Upper lobe of left lung (tissue), 6 donors: ENCODE measurements at places on chromosomes 6 and 20. TPM values are rescaled to one million over a fixed set of nuclear protein-coding genes. Genes with fewer than 3 reads are reported as not detected.
A peak's percentile ranks its signal among the peaks of the same experiment; 100 is the strongest.

NOL4L gene
- 16.8 TPM for total RNA-seq

BPIFA2 gene
- not detected for total RNA-seq

SOX18 gene
- 138 TPM for total RNA-seq

ALDH8A1 gene
- total RNA-seq, result not detected

SLC22A2 gene
- not detected for total RNA-seq

FLRT3 gene
- total RNA-seq, result 19.9 TPM

GRCh38 chr20:43996240-43996930 lies 81.7 kb downstream of the TOX2 start:
- H3K36me3 ChIP-seq, result no peaks in the 10 kb centered on the region
- no peaks in the 10 kb centered on the region for H3K27me3 ChIP-seq
- no peaks in the 10 kb centered on the region for H3K4me1 ChIP-seq

DNA sequence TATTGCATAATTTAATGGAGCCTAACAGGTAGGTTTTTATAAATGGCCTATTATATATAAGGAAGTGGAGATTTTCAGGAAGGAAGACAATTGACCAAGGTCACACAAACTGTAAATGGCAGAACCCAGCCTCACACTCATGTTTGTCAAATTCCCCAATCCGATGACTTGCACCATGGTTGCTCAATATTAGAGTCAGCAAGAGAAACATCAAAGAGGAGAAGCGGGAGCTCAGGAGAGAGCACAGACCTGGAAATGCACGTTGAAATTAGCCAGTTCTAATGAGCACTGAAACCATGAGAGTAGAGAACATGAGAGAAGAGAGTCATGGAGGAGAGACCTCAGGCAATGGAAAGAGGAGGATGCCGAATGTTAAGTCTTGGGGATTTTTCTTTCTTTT lies 13.5 kb upstream of the MLIP start:
- H3K4me3 ChIP-seq, result no peak overlapping the region
- no peaks in the 10 kb centered on the region for H3K27me3 ChIP-seq
- H3K36me3 ChIP-seq, result no peaks in the 10 kb centered on the region
- DNase-seq, result no peak
- H3K4me1 ChIP-seq, result no peaks in the 10 kb centered on the region

DNA sequence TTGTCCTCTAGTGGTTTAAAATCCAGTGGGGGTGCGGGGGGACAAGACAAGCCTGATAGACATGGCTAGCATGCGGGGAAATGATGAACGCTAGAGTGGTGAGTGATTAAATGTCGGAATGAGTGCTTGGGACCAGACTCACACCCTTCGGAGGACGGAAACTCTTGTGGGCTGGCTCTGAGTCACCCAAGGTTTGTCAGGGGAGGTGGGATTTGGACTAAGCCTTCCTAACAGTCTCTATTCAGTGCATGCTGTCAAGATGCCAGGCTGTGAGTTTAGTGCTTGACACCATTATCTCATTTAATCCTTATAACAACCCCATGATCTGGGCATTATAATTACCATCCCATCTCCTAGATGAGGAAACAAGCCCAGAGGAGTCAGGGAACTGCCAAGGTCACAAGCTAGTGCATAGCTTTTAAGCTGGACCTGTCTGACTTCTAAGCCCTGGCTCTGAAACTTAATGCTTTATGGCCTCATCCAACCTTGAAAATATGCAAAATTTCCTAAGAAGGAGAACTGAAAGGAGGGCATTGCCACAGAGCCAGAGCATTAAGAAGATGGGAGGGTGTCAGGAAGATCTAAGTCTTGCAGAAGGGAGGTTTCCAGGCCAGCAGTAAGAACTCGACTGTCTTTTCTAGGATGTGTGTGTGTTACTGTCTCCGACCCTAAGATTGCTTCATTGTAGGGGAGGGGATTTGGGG lies 168.7 kb upstream of the LRFN2 start:
- no peaks in the 10 kb centered on the region for H3K4me1 ChIP-seq
- DNase-seq, result no peak
- H3K27me3 ChIP-seq, result no peaks in the 10 kb centered on the region
- H3K4me3 ChIP-seq, result no peak overlapping the region
- H3K36me3 ChIP-seq, result no peaks in the 10 kb centered on the region

DNA sequence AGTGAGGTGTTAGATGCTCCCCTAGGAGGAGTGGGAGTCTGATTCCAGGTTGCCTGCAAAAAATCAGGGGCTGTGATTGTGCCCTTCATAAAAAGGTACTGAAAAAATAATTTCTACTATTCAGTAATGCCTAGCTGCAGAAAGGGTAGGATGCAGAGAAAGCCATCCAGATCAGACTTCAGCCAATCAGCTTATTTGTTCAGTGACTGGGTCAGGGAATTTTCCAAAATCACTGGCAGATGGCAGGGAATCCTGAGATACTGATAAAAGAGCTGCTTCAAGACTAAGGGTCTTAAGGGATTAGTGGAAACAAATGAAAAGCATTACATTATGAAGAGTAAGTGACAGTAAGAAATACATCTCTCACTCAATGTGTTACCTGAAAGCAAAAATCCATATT lies 42.8 kb upstream of the MTRF1L start:
- no peak overlapping the region for H3K27ac ChIP-seq
- H3K4me1 ChIP-seq, result no peaks in the 10 kb centered on the region
- no peak for DNase-seq
- H3K36me3 ChIP-seq, result no peaks in the 10 kb centered on the region

DNA sequence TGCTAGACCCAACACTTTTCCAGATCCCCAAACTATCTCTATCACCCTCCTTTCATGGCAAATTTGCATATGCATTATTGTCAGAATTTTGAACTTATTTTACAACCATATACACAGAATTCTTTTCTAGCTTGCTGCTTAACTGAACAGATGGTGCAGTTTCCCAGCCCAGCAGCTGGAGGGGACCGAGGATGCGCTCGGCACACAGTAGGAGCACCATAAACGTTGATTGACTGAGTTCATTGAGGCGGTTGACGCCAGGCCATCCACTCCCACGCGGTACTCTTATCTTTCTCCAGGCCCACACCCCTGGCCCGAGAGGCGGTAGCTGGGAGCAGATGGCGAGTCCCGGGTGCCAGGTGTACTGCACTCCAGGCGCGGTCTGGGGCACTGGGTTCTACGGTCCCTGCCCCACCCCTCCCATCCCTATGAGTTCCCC lies 6.8 kb upstream of the SOX4 start:
- peak overlapping the region; percentile 74 for H3K4me3 ChIP-seq

DNA sequence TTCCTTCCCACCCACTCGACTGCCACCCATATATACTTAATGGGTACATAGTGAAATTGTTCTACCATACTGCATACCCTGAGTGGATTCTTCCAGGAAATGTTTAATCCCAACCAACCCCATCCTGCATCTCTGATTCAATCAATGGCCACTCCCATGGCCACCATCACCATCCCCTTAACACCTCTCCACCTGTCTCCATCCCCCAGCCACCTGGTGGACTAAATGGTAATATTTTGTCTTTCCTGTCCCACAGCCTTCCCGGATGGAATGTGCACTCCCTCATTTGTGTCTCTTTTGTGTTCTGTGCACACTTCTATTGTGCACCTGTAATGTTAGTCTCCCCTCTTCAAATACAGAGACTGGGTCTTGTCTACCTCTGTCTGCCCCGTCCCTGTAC lies 259.9 kb downstream of the ALDH8A1 start:
- DNase-seq, result no peak
- H3K4me3 ChIP-seq, result no peak overlapping the region
- no peaks in the 10 kb centered on the region for H3K27me3 ChIP-seq
- H3K27ac ChIP-seq, result no peak overlapping the region
- no peaks in the 10 kb centered on the region for H3K36me3 ChIP-seq
- H3K4me1 ChIP-seq, result no peaks in the 10 kb centered on the region

DNA sequence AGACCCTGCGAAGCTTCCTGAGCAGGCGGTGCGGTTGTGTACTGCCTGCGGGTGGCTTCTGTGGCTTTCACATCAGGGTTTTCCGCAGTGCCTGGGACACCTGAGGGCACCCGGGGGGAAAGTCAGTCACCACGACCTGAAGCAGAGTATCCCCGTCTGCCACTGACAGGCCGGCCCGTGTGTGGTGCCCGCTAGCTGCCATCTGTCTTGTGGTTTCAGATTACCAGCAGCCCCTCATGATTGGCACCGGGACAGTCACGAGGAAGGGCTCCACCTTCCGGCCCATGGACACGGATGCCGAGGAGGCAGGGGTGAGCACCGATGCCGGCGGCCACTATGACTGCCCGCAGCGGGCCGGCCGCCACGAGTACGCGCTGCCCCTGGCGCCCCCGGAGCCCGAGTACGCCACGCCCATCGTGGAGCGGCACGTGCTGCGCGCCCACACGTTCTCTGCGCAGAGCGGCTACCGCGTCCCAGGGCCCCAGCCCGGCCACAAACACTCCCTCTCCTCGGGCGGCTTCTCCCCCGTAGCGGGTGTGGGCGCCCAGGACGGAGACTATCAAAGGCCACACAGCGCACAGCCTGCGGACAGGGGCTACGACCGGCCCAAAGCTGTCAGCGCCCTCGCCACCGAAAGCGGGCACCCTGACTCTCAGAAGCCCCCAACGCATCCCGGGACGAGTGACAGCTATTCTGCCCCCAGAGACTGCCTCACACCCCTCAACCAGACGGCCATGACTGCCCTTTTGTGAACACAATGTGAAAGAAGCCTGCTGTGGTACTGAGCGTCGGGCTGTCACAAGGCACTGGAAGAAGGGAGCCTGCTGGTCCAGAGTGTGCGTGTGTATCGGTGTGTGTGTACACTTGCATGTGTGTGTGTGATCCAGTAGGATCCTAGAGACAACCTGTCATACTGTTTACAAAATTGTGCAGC lies 54.4 kb downstream of the GOPC start:
- H3K27ac ChIP-seq, result peak overlapping the region; percentile 24
- no peaks in the 10 kb centered on the region for H3K27me3 ChIP-seq
- H3K4me1 ChIP-seq, result peaks cover 9% of the 10 kb centered on the region
- peaks cover 49% of the 10 kb centered on the region for H3K36me3 ChIP-seq

- H3K27ac ChIP-seq, result no peak overlapping the region
- no peak overlapping the region for H3K4me3 ChIP-seq
- no peaks in the 10 kb centered on the region for H3K36me3 ChIP-seq
- H3K27me3 ChIP-seq, result no peaks in the 10 kb centered on the region
- DNase-seq, result no peak
- no peaks in the 10 kb centered on the region for H3K4me1 ChIP-seq
These were observed 12.8 kb upstream of the SGK2 start for GRCh38 chr20:43545837-43546578.

DNA sequence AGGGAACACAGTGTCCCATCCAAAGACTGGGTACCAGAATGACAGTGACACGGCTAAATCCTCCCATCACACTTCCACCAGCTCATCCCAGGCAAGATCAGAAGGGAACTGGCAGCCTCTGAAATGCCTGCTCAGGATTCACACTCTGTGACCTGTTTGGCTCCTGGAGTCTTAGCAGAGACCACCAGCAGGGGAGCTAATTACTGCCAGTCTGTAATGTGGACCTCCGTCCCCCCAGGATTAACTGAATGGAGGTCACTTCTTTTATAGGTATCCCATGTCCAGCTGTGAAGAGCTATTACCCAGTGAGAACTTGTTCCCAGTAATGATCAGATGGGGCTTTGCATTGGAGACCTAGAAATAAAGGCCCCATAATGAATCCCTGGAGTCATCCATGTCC lies 45.2 kb downstream of the DEFB114 start:
- H3K4me1 ChIP-seq, result no peaks in the 10 kb centered on the region
- no peak overlapping the region for H3K4me3 ChIP-seq
- no peaks in the 10 kb centered on the region for H3K36me3 ChIP-seq
- H3K27me3 ChIP-seq, result no peaks in the 10 kb centered on the region
- DNase-seq, result no peak

DNA sequence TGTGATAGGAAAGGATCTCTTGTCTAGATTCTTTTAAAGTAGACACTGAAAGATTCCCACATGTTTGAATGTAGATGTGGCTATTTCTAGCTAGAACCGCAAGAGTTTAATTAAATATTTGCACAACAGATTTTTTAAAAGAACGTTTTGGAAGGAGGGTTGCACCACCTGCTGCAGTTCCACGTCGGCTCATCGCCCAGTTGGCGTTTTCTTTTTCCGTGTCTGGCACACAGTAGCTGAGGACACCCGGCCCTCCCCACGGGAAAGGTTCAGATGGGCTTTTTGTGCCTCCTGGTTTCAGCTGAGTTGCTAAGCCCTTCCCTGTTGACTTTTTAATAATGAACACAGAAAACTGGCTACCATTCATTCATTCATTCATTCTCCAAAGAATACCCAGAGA lies 41.8 kb upstream of the DOK5 start:
- H3K36me3 ChIP-seq, result no peaks in the 10 kb centered on the region
- no peak overlapping the region for H3K4me3 ChIP-seq
- H3K27ac ChIP-seq, result no peak overlapping the region
- no peaks in the 10 kb centered on the region for H3K27me3 ChIP-seq

DNA sequence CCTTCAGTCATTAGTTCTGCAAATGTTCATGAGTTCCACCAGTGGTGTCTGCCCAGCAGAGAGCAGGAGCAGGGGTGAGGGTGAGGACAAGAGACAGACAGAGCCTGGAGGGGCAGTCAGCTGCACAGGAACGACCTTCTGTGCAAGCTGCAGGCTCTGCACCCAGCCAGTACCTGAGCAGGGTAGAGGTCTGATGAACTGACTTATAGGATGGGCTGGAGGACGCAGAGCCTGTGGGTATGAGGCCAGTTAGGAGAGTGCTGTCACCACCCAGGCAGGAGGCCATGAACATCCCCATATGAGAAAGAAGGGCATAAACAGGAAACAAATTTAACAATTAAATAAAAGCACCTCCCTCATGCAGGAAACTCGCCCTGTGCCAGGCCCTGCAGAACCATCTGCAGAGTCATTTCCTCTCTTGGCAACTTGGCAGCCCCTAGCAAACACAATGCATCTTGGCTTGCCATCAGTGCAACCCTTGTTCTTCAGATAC lies 17.9 kb downstream of the C6orf15 start:
- H3K27ac ChIP-seq, result peak overlapping the region; percentile 18
- H3K36me3 ChIP-seq, result no peaks in the 10 kb centered on the region
- H3K27me3 ChIP-seq, result no peaks in the 10 kb centered on the region
- no peak for DNase-seq

- H3K4me3 ChIP-seq, result no peak overlapping the region
- no peak overlapping the region for H3K27ac ChIP-seq
- H3K27me3 ChIP-seq, result no peaks in the 10 kb centered on the region
These were observed 159.0 kb downstream of the GMDS start for GRCh38 chr6:2086326-2086965.

- no peaks in the 10 kb centered on the region for H3K27me3 ChIP-seq
- no peak for DNase-seq
- no peaks in the 10 kb centered on the region for H3K36me3 ChIP-seq
- H3K4me3 ChIP-seq, result no peak overlapping the region
- no peak overlapping the region for H3K27ac ChIP-seq
These were observed 127.3 kb downstream of the BACH2 start for GRCh38 chr6:90169374-90169773.

DNA sequence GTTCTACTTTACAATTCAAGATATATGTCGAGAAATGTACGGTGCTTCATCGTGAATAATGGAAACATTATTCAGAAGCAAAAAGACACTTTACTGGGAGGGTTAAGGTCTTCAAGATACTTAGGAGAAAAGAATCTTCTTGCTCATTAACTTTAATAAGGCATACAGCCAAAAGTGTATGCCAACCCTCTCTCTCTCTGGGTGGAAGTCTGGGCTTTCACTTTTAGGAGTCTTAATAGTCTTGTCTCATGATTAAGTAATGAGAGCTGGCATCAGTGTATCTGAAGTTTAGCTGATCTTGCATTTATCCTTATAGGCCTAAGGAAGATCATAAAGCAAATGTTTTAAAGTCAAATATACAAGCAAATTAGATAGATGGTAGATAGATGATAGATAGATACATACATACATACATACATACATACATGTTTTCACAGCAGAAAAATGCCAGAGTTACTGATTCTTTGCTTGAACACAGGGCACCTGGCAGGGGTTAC lies 21.5 kb downstream of the OLIG3 start:
- H3K27ac ChIP-seq, result no peak overlapping the region
- H3K27me3 ChIP-seq, result no peaks in the 10 kb centered on the region
- H3K4me1 ChIP-seq, result no peaks in the 10 kb centered on the region
- H3K4me3 ChIP-seq, result no peak overlapping the region
- H3K36me3 ChIP-seq, result no peaks in the 10 kb centered on the region
